ENCODE measurements at places on chromosomes 2 and 18. TPM values are rescaled to one million over a fixed set of nuclear protein-coding genes. Genes with fewer than 3 reads are reported as not detected.

Gene FOXD4L1
- total RNA-seq: 0.47 TPM

Gene PSMA8
- total RNA-seq: 1.3 TPM

Gene IMP4
- total RNA-seq: 65.8 TPM

Gene GORASP2
- 61.2 TPM for total RNA-seq

Gene AMMECR1L
- 14.7 TPM for total RNA-seq

Gene EMX1
- not detected for total RNA-seq

Gene CIB4
- not detected for total RNA-seq

Gene ANKRD53
- total RNA-seq: 0.28 TPM

Gene TUBA3E
- not detected for total RNA-seq

Gene RFX8
- 2.2 TPM for total RNA-seq

Gene ADNP2
- 24.4 TPM for total RNA-seq

Gene CNTNAP5
- not detected for total RNA-seq

Gene PTPRN
- not detected for total RNA-seq

DNA sequence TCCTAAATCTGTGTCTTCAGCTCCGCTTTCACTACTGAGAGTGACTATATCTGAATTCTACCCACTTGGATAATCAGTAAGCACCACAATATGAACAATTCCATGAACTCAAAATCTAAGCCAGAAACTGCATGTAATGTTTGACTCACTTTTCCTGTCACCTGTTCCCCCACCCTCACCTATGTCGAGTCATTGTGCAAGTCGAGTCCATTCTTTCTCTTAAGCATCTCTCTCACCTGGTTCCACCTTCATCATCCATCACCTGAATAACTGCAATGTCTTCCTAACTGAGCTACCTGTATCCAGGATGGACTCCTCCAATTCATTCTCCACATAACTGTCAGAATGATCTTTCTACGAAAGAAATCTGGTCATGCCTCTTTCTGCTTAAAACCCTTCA, 58.2 kb downstream of the PPP1R1C start:
- no peak for DNase-seq

DNA sequence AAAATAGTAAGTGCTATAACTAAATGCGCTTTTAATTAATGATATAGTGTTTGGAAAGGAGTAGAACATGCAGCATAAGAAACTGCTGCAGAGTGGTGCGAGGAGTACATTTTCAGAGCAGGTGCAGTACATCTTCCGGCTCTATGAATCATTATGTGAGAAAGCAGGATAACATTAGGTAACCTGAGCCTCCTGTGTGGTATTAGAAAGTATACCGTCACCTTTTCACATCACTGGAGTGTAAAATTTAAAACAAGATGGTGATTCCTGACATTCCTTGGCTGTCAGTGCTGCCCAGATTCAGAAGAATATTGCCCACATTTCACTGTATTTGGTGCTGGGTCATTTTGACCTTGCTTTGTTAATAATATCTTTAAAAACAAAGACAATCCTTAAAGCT, 7.8 kb upstream of the DYNC2LI1 start:
- no peak for DNase-seq

DNA sequence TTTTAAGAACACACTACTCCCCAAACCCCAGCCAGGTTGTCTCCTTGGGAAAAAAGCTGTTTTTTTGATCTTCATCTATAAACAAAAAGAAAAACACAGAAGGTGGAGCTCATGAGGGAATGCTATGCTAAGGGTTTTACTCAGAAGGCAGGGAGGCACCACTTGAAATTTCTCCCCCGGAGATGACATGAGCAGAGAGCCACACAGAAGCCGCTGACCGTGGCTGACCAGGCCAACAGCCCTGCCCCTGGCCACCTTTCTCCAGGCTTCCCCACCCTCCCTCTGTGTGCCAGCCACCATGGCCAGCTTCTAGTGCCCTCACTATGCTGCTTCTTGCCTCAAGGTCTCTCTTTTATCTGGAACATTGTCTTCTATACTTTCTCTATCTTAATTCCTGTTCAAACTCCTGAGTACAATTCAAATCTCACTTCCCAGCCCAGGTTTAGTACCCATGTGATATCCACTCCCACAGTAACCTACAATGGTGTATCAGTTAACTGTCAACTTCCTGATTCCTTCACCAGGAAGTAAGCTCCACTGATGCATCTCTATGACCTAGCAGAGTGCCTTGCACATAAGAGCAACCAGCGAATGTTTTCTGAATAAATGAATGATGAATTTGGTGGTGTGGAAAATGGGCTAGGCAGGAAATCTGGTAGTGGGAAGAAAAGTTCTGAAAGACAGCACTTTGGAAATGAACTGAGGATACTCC, 15.3 kb downstream of the LAPTM4A start:
- DNase-seq: no peak

DNA sequence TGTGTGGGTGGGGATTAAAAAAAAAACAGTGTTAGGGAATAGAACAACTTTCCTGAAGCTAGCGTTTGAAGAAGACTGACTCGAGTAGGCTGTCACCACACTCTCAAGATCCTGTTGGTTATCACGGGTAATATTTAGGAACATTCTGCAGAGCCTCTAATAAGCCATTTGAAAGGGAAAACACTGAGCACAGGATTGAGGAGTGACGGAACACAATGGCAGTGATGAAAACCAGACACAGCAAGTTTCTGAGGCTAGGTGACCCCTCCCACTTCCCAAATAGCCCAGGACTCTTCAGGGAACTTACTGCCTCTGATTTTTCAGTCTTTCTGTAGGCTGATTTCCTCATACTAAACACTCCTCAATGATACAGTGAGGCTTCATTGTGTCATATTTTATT, 88.2 kb upstream of the TMEM200C start:
- no peak for DNase-seq

- no peak for DNase-seq
Observed at GRCh38 chr2:50116096-50117010, 915.6 kb downstream of the NRXN1 start.

- no peak for DNase-seq
Observed at GRCh38 chr18:10245031-10245845, 209.2 kb upstream of the APCDD1 start.

DNA sequence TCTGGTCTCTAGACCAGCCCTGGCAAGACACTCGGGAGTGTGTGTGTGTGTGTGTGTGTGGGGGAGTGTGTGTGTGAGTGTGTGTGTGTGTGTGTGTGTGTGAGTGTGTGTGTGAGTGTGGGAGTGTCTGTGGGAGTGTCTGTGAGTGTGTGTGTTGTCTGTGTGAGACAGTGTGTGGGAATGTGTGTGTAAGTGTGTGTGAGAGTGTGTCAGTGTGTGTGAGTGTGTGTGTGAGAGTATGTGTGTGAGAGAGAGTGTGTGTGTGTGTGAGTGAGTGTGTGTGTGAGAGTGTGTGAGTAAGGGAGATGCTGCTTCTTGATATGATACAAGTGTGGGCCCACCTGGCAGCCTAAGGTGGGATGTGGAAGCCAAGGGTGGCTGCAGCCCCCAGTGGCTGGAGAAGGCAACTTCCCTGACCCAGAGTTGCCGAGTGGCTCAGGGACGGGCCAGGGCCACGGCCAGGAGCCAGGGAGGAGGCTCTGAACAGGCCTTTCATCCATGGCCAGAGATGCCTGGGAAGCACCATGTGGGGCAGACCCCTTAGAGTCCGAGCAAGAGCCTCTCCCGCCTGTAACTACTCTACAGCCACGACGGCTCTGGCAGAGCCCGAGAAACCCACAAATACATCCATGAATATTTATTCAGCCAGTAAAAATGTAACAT, 159.3 kb upstream of the MYCN start:
- DNase-seq: no peak

DNA sequence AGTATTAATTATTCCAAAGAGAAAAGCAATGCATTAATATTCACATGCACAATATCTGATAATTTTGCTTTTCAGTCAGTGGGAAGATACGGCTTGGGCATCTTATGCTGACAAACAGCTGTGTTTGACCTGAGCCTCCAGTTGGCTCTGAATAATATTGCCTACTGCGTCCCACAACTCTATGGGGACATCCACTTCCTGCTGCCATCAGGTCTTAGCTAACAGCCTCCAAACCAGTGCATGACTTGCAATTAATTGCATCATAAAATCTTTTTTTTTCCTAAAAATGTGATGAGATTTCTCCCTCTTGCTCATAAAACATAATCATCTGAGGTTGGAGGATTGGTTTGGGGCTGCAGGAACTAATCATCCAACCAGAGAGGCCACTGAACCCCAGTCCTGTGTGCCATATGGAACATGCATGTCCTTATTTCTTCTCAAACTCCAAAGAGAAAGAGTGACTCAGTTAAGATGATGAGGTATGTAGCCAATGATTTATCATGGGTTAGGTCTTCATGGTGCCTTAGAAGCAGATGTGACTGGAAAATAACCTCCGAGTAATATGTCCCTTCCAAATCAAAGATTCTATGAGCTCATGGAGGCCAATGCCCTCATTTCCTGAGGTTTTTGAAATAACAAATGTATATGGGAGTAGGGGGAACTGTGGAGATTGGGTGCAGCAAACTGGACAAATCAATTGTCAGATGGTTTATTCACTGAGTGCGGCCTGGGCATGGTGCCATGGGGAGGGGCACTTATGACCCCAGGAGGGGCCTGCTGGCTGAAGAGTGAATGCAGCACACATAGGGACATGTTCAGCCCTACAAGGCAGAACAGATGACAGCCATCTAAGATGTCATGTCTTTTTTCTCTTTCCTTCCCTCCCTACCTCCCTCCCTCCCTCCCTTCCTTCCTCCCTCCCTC, 39.4 kb downstream of the EDAR start:
- DNase-seq: no peak

DNA sequence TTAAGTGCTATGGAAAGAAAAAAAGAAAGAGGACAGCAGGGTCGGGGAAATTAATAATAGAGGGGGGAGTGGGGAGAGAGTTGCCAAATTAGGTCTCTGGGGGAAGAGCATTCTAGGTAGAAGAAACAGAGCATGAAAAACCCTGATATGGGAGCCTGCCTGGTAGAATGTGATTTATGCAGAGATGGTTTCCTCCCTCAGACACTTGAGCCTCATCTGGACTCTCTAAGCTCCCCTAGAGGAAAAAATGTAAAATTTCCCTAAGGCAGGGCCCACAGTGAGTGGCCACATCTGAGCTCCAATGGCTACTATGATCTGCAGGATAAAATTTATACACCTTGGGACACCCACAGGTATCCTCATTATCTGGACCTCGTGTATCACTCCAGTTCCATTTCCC, 20.6 kb upstream of the EPAS1 start:
- DNase-seq: no peak

- DNase-seq: no peak
Observed at GRCh38 chr2:238691596-238692491, 156.0 kb upstream of the TWIST2 start.

- DNase-seq: no peak
Observed at GRCh38 chr18:9016633-9017166, 85.8 kb upstream of the NDUFV2 start.

- DNase-seq: no peak
Observed at GRCh38 chr18:77343846-77344510, 94.3 kb downstream of the GALR1 start.

DNA sequence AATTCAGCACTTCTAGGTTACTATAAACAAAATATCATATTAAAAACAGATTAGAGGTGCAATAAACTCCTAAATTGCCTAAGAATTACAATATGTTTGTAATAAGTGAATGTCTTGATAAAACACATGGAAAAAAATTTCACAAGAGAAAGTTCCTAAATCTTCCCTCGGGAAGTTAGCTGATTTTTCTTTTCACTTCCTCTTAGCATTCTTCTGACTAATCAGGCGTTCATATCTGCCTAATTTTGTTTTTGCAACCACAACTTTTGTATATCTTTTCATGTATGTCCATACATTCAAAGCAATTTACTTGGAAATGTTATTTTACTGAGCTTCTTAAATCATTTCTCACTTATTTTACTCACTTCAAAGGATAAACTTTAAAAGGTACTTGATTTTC, 88.5 kb downstream of the RTTN start:
- DNase-seq: no peak

DNA sequence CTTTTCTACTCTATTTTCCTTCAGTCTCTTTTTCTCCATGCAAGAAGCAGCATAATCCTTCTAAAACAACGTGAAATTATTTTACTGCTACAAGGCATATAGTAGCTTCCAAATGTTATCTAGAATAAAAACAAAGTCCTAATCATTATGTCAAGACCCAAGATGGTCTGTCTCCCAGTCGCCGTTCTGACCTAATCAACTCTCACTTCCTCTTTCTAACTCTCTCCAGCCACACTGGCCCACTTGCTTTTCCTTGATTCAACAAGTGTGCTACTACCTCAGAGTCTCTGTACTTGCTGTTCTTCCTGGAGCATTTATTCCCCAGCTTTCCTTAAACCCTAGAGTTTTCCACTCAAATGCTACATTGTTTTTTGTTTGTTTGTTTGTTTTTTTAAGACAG, 1491.2 kb downstream of the LRP1B start:
- no peak for DNase-seq

DNA sequence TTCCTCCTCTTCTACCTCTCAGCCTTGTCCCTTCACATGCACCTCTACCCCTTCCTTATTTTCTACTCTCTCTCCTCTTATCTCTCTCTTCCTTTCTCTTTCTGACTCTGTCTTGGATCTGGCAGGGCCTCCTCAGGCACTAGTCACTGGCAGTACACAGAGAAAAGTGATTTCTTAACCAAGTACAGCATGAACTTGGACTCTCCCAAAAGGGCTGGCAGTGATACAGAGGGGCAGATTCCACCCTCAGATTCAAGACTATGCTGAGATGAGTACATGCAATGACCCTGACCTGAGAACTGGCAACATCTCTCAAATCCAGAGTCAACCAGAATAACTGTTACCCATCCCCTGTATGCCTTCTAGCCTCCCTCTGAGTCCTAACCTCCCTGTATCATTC, 4.3 kb downstream of the AOX1 start:
- DNase-seq: no peak

GRCh38 chr2:53881360-53881759, 21.6 kb upstream of the GPR75 start:
- no peak for DNase-seq

DNA sequence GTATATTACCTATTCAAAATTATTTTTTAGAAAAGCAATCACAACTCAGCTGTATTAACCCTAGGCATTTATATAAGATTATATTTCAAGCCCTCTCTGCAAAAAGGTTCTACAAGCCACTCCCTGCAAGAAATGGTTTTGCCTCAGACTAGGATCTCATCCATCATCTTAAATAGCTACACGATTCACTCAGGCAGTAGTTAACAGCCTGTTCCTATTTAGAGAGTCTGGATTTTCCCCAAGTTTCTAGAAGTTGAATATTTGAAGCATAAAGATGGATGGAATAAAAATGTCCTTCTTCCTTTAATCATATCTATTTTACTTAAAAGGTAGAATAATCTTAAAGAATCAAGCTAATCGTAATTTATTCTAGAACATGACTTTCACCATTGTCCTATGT, 167.1 kb upstream of the STK17B start:
- DNase-seq: no peak

- DNase-seq: no peak
Observed at GRCh38 chr2:60410456-60411146, 142.9 kb downstream of the BCL11A start.

DNA sequence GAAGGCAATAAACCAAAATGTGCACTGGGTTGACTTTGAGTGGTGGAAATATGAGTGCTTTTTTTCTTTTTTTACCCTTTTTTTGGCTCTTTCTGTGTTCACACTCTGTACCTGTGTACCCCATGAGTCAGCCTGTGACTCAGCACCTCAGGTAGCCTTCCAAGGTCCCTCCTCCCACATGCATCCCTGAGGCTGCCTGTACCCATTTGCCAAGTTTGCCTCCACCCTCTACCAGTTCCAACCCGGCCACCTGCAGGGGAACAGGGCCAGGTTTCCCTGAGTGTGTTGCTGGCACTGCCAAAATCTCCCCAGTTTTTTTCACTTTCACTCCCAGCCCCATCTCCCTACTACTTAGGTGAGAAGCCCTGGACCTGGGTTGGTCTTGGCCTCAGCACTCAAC, 14.0 kb downstream of the CXCR1 start:
- DNase-seq: no peak

Data from activated naive CD8-positive, alpha-beta T cell treated with anti-CD3 and anti-CD28 coated beads, Interleukin-2, amount 10 ng/mL, durations not matched to agents 7 days and 5 days (primary cell).